ENCODE measurements at places on chromosomes 2 and 18. TPM values are rescaled to one million over a fixed set of nuclear protein-coding genes. Genes with fewer than 3 reads are reported as not detected.

The FBXO15 gene
- total RNA-seq, result 0.22 TPM

The DBI gene
- 41.6 TPM for total RNA-seq

The HNMT gene
- total RNA-seq, result 2.7 TPM

The TCF23 gene
- not detected for total RNA-seq

The ANTXR1 gene
- total RNA-seq, result 128 TPM

The LBH gene
- total RNA-seq, result 285 TPM

The TET3 gene
- 2.9 TPM for total RNA-seq

The ALLC gene
- total RNA-seq, result not detected

The PRKAG3 gene
- total RNA-seq, result not detected

The VWC2L gene
- total RNA-seq, result not detected
